ENCODE measurements at places on chromosomes 3 and 15.

DNA sequence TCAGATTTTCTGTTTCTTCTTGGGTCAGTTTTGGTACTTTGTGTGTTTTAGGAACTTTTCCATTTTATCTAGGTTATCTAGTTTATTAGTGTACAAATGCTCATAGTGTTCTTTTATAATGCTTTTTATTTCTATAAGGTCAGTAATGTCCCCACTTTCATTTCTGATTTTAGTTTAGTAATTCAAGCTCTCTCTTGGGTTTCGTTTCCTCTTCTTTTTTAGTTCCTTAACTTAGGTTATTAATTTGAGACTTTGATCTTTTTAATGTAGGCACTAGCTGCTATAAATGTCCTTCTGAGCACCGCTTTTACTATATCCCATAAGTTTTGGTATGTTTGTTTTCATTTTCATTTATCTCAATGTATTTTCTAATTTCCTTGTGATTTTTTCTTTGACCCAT lies 27.0 kb upstream of the CD200R1L start:
- no peak for DNase-seq

DNA sequence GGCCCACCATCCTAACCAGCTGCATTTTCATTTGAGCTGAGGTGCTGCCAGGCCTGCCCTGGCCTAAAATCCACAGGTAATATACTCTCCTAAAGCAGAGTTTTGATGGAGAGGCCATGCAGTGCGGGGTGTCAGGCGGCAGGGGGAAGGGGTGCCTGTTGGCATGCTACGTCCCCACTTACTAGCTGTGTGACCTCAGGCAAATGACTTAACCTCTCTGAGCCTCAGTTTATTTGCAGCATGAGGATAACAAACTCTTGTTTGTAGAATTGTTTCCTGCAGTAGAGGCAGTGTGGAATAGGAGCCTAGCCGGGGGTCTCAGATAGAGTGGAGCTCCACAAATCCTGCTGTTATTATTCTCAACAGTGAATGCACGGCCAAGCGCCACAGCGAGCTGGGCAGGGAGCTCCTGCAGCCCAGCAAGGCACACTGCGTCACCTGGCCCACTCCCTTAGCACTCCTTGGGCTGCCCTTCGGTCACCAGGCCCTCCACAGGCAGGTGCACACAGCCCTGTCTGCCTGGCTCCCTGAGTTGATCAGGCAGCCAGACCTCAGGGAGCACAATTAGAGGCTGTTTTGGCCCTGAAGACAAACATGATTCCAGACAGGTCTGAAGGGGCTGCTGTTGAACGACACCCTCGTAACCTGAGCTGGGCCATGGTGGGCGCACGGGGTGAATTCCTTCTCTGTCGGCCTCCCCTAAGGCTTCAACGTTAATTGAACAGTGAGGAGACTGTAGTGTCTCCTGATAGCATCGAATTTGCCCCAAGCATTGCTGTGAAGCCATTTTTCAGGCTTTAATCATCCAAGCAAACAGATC lies 248.8 kb upstream of the LYSMD4 start:
- peak; percentile 54 for DNase-seq

GRCh38 chr3:104510131-104510849 lies 856.4 kb upstream of the ALCAM start:
- DNase-seq: no peak

DNA sequence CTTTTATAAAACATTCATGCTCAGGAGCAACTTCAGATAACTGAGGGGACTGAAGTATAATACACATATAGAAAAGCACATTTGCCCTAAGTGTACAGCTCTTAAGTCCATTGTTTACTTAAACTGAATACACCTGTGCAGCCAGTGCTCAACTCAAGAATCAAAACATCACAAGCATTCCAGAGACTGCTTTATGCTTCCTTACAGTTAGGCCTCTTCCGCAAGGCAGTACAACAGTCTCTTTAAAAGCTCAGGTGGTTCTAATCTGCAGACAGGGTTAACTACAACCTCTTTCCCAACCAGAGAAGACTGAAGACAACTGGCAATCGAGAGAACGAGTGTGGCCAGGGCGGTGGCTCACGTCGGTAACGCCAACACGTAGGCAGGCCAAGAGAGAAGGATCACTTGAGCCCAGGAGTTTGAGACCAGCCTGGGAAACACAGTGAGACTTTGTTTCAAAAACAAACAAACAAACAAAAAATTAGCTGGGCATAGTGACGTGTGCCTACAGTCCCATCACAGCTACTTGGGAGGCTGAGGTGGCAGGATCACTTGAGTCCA lies 16.9 kb downstream of the MCCC1 start:
- no peak for DNase-seq

- DNase-seq: no peak
These were observed 13.2 kb upstream of the ZBTB20 start for GRCh38 chr3:115160295-115160694.

GRCh38 chr3:131975047-131975446 lies 59.8 kb downstream of the CPNE4 start:
- DNase-seq: no peak

DNA sequence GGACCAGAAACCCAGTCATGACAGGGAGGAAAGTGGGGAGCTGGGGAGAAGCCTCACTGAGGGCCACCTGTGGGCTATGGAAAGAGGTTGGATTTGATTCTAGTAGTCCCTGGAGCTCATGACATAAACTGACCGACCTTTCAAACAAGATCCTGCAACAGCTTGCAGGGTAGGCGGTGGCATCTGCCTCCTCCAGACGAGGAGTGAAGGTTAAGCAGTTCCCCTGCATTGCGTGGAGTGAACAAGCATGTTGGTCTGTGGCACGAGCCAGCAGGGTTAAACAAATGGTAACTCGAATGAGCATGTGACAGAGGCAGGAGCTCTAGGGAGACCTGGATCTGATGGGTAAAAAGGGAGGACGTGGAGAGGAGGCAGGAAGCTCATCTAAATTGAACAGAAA lies 12.7 kb downstream of the TGM4 start:
- no peak for DNase-seq

GRCh38 chr15:71400294-71400693 lies 285.0 kb downstream of the THSD4 start:
- DNase-seq: no peak

DNA sequence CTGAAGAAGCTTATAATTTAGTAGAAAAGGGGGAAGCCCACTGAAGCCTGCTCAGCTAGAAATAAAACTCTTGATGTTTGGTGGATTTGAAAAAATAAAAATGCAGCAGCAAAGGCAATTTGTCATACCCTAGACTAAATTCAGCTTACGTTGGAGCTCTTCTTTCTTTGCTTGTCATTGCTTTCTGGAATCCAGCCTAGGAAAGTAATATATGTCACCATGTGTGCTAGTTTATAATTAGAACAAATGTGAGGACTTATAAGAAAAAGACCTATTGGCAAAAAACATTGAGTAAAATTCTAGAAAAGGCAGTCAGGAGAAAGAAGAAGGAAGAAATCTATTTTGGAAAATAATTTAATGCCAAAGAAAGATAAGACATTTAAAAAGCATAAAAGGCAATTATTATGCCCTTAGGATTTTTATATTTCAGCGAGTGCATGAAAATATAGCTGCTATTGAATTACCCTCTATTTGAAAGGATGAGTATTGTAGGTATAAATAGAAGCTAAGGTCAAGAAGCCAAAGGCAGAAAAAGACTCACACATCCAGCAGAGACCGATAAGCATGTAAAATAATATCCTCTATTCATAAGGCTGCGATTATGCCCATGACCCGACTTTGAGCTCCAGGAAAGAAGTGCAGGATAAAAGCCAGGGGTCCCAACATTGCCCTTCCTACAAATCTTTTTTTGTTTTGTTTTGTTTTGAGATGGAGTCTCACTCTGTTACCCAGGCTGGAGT lies 10.6 kb upstream of the BTBD1 start:
- DNase-seq: no peak

DNA sequence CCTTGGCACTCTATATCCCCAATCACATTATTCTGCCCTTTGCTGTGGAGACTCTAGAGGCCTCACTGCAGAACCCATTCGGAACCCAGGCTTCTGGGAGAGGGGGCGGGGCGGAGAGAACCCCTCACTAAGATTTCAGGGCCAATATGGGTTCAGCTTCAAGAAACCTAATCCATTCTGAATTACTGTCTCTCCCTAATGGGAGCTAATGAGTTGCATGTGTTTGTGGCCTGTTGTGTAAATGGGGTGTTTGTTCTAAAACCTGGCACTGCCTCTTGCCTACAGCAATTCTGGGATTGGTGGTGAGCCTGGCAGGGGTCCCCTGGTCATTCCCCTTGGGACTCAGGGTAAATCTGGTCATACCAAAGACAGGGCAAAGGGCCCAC lies 605 bp upstream of the RASL12 start:
- DNase-seq: no peak

DNA sequence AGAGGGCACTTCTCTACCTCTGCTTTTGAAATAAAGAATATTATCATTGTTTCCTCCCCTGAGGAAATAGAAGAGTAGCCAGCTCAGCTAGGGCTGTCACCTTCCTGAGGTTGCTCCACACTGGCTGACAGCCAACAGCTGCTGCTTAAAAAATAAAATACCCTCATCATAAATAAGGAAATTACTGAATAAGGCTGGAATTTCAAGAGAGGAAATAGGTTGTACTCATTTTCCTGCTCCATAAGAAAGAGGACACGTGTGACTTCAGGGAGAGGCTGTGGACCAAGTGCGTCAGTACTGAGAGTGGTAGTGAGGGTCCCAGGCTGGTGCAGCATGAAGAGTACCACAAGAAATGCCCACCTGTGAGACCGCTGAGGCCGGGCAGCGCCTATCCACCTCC lies 8.1 kb upstream of the C2CD4B start:
- DNase-seq: no peak

DNA sequence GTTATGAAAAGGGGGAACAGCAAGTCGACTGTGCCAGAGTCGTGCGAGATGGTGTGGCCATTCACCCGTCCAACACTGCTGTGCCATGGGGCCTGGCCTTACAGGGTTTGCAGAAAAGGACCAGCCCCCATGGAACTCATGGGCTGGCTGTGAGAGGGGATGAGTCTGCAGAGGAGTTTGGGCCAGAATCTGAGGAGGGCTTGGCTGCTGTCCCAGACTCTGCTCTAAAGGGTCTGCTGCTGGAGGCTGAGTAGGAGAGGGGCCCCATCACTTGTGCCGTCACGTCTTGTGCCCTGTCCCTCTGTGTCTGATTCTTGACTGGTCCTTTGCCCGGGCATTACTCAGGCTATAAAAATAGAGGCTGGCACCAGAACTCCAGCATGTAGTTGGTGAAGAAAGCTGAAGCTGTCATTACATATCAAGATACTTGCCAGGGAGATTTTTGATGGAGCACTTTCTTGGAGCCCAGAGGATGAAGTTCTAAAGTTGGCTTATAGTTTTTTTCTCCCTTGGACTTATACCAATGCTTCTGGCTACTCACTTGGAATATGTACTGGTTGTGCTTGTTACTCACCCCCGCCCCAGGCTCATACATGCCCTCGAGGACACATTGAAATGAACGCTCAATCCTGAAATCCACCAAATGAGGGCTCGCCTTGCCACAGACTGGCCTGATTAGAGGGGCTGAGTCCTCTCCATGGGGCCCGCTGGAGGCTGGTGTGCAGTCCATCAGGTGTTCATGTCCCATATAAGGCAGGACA lies 10.2 kb downstream of the PXYLP1 start:
- no peak for DNase-seq

DNA sequence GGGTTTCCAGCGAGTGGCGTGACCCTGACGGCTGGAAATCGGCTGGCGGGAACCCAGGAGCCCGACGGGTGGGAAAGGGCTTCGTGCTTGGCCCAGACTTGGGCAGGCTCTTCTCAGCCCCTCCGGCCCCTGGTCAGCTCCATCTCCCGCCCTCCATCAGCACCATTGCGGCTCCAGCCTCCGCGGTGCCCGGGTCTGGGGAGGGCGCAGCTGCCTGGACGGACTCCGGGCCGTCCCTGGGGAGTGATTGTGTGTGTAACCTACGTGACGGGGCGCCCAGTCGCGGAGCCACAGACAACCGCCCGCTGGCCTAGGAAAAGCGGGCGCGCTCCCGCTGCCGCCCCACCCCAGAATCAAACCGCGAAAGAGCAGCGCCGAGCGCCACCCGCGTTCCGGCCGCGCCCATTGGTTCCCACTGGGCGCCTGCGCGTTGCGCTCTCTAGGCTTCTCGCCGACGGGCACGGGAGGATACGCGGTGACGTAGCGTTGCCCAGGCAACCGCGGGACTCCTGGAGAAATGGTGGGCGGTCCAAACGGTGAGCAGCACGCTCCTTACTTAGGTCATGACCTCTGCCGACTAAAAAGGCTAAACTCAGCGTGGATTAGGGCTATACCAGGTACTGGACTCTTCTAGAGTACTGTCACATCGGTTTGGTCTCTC lies at the start of gene CFAP20DC:
TSS of gene CFAP20DC (minus strand) at position 355 of the 661 bp plus-strand sequence. CDS start 394 bp downstream, outside the sequence.
- DNase-seq: peak; percentile 89

DNA sequence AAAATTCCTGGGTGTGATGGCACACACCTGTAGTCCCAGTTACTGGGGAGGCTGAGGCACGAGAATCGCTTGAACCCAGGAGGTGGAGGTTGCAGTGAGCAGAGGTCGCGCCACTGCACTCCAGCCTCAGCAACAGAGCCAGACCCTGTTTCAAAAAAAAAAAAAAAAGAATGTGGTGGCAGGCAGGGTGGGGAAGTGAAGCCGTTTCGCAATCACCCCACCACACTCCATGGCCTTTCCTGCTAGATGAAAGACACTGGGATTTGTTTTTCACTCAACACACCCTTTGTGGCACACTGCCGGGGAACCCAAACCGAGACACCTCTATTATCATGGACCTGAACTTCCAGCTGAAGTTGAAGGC lies 172.4 kb upstream of the IQSEC1 start:
- no peak for DNase-seq

DNA sequence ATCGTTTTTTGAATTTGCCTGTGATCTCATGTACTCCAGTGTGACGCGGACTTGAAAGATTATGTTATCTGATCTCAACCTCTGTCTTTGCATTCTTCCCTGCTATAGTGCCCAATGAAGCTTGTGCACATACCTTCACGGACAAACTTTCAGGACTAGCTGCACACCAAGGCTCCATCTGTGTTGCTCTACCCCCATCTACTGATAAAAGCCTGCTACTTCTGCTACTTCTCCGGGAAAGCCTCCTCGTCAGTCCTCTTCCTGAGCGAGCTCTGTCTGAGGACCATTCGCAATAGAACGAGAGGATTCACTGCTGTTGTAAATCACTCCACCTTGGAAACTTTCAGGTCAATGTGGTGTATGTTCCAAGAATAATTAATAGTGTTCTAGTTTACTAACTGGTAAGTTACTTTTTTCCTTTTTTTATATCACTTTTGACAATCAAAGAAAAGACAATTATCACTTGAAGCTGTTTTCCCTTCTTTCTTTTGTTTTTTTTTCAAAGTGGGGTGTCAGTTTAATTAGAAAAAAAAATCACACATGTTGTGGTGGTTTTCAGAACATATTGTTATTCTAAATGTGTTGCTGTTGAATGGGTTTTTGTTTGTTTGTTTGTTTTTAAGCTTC lies 217.6 kb downstream of the ARRDC4 start:
- peak; percentile 33 for DNase-seq

DNA sequence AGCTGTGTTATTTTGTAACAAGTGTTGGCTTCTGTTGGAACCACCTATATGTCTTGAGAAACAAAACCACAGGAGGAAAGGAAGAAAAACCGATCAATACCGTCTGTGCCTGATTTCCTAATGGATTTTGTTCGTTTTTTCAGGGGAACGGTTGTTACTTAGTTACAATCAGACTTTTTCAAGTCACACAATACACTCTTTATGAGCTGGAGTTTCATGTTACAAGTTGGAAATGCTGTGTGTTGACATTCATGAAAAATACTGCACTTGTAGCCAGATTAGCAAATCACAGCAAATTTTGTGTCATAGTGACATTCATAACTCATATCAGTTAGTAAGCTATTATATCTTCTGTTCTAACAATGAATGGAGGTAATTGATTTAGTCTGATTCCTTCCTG lies 78.9 kb downstream of the SLTM start:
- no peak for DNase-seq

Measured in SK-N-DZ (cell line).